ENCODE measurements at places on chromosomes 4 and X.

DNA sequence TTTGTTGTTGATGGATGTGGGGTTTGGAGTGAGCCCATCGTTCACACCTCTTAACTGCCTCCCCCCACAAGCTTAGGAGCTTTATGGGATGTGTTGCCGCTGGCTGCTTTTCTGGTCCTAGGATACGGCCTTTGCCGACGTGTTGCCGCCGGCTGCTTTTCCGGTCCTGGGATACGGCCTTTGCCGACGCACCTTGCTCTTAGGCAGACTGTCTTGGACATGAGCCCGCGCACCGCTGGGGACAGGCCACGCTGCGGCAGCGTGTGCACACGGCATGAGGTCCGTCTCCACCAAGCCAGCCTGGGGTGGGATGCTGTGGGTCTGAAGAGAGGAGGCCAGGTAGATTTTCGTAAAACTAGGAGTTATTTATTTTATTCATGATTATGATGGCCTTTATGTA is 14.2 kb downstream of the RGS12 start:
- no peak for DNase-seq

DNA sequence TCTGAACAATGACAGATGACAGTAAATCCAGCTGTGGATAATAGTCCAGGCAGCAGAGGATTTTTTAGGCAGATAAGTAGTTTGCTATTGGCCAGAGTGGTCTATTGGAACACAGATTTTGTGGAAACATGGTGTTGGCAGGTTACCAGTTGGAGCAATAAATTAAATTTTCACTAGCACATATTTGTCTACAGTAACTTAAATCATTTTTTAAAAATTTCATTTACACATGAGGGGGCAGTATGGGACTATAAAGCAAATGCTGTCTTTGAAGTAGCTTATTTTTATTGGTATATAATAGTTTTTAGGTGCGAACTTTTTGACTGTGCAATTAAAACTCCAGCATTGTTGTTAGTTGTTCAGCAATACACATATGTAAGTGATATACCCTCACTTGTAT is 289.8 kb downstream of the ARHGAP10 start:
- no peak for DNase-seq

DNA sequence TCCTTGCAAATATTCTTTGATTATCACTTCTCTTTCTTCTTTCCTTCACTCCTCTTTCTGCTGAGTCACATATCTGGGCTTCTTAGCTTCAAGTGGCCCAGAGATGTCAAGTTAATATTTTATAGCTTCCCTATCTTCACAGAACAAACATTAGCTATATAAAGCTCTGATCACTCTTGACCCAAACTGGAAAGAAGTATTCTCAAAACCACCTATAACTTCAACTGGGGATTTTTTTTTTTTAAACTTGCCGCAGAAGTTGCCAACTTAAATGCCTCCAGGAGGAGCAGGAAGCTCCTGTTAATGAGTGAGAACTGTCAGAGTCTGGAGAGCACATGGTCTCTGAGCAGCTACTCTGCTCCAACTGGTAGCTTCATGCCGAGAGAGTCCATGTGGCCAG is 233.3 kb upstream of the EDNRA start:
- DNase-seq, result no peak

- peak; percentile 75 for DNase-seq
Measured at GRCh38 chr4:173318648-173319211, 15.4 kb downstream of the HMGB2 start.

DNA sequence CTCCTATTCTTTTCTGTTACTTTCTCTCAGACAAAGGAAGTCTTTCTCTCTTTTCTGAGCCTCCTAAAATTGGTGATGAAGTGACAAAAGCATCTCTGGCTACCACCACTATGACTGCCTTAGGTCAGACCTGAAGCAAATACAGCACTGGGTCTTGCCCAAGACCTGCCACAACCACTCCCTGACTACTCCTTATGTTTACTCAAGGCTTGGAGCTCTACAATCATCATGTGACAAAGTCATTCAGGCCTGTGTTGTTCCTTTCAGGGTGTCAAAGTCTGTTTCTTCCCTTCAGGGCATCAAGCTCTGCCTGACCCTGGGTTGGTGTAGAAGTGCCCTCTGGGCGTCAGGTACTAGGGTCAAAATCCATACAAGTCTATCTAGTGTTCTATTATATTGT is 419.2 kb upstream of the CT83 start:
- DNase-seq, result no peak

- no peak for DNase-seq
Measured at GRCh38 chr4:94603170-94603747, 151.5 kb downstream of the PDLIM5 start.

DNA sequence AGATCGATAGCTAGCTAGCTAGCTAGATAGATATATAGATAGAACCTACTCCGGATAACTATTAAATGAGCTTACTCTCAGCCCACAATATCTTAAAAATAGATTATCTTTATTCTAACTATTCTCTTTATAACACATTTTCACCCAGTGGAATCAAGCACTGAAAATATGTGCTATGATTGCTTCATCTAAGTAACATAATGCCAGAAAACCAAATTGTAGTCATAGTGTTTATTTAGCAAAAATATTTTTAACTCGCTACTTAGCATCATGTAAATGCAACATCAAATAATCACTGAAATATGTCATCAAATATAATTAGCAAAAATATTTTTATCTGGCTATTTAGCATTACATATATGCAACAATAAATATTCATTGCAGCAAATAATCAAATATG is 1.5 kb downstream of the TMEM156 start:
- no peak for DNase-seq

GRCh38 chr4:186858355-186858754 is 134.7 kb upstream of the FAT1 start:
- DNase-seq, result no peak

- no peak for DNase-seq
Measured at GRCh38 chr4:84220990-84221389, 278.1 kb downstream of the NKX6-1 start.

GRCh38 chrX:123236859-123237258 is 52.8 kb downstream of the GRIA3 start:
- no peak for DNase-seq

- DNase-seq, result no peak
Measured at GRCh38 chr4:187656959-187657358, 338.6 kb upstream of the ZFP42 start.

GRCh38 chr4:74365761-74366160 is 816 bp downstream of the EREG start:
- peak; percentile 2 for DNase-seq
